ENCODE measurements at places on chromosomes 2 and 18.

- DNase-seq = no peak
Measured at GRCh38 chr18:45248240-45248903, 366.9 kb upstream of the SLC14A2 start.

- no peak for DNase-seq
Measured at GRCh38 chr2:30358351-30358750, 88.7 kb upstream of the LCLAT1 start.

DNA sequence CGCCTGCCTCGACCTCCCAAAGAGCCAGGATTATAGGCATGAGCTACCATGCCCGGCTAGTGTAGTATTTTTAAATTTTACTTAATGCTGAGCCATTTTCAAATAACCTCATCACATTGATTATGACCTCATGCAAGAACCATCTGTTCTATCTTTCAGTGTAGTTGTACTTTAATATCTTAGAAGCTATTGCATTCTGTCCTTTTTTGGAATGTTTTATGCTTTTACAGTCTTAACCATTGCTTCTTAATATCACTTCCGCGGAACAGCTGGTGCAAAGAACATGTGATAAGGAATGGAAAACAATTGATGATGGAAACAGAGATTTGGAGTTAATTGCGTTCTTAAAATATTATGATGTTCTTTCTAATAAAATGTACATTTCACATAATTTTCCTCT is 2.7 kb downstream of the GEN1 start:
- DNase-seq = no peak

- DNase-seq = no peak
Measured at GRCh38 chr2:241036964-241037421, 38.6 kb downstream of the SNED1 start.

GRCh38 chr2:196967116-196967515 is 40.6 kb upstream of the PGAP1 start:
- no peak for DNase-seq

GRCh38 chr18:27954226-27954625 is 222.7 kb downstream of the CDH2 start:
- no peak for DNase-seq

GRCh38 chr2:200483729-200484198 is 26.1 kb downstream of the KCTD18 start:
- peak; percentile 73 for DNase-seq

GRCh38 chr2:232668805-232669444 is 28.2 kb upstream of the GIGYF2 start:
- DNase-seq = no peak

DNA sequence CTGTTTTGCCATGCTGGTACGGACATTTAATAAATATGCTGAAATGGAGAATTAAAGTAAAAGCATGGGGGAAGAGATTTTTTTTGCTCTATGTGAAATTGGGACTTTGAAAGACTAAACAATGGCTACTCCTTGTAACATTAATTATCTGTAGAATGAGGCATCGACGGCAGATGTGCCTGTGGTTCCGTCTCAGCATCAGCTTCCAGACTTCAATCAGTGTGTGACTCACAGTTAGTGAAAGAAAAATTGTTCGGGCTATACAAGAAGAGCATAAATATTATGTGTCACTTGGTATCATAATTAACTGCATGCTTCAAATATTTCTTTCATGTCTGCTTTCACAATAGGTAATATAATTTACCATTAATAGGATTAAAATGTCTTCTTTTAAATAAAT is 117.0 kb upstream of the SMIM21 start:
- no peak for DNase-seq

DNA sequence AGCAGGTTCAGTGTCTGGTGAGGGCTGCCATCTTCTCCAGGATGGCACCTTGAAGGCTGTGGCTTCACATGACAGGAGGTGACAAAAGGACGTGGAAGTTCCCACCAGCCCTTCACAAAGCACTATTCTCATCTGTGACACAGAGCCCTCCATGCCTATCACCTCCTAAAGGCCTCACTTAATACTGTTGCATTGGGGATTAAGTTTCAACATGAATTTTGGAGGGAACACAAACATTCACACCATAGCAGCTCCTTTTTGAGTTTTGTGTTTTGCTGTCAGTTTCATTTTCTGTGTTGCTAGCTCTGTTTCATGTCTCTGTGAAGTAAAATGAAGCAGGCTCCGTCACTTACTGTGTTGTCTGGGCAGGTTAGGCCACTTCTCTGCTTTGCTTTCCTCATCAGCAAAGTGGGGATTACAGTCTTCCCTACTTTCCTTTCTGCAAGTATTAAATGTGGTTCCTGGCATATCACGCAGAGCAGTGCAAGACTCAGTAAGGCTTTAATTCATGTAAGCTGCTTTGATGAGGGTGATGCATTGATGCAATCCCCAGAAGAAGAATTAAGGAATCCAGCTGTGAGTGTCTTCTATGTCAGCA is 31.6 kb downstream of the LIMS1 start:
- no peak for DNase-seq

DNA sequence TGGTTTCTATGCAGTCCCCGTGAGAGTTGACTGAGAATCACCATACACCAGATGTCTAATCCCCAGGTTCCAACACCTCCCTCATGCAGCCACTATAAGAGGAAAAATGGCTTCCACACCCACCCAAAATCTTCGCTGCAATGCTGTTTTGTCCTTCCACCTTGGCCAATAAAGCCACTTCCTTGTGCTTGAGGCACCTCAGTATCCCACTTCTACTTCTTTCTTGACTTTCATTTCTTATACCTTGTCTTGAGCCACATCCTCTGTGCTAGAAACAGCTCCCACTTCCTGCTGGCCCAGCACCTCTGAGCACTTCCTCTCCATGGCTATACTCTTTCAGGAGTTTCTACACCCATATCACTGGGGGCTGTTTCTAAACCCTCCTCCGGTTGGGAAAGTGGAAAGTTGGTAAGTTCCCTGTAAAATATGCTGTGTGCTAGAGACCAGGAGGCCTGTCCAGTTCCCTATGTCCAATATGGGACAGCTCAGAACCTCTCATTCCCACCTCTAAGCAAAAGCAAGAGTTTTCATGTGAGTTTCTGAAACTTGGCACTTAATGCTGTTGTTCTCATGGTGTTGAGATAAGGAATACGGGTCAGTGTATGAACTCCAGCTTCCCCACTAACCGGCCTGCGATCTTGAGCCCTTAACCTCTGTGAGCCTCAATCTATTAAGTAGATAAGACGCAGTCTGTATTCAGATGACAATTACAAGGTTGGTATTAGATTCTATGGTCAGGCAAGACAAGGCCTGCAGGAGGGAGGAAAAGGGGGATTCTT is 209.1 kb upstream of the ID2 start:
- DNase-seq = no peak

DNA sequence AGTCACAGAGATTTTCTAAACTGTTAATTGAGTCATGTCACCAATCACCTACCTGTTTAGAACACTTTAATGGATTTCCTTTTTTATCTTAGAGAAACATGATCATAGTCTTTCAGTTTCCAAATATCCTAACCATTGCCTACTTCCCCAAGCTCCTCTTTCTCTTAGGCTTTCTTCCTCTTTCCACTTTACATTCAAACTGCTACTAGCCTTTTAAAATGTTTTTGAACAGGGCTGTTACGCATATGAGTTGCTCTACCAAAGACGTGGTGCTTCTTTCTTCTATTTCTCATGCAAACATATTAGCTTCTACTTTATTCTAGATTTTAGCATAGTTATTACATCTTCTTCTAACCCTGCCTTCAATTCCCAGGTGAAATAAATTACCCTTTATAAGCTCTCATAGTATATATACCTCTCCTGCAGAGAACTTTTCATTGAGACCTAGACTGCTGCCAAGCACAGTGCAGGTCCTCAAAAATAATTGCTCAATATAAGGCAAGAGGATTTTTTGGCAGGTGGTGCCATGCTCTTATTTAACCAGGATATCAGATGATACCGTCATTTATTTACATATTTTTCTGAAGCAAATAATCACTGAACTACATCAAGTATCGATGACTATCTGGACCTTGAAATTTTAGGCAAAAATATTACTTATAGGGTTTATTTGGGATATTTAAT is 937.1 kb downstream of the TSN start:
- no peak for DNase-seq

GRCh38 chr2:85741211-85741832 is 12.5 kb upstream of the ATOH8 start:
- no peak for DNase-seq

DNA sequence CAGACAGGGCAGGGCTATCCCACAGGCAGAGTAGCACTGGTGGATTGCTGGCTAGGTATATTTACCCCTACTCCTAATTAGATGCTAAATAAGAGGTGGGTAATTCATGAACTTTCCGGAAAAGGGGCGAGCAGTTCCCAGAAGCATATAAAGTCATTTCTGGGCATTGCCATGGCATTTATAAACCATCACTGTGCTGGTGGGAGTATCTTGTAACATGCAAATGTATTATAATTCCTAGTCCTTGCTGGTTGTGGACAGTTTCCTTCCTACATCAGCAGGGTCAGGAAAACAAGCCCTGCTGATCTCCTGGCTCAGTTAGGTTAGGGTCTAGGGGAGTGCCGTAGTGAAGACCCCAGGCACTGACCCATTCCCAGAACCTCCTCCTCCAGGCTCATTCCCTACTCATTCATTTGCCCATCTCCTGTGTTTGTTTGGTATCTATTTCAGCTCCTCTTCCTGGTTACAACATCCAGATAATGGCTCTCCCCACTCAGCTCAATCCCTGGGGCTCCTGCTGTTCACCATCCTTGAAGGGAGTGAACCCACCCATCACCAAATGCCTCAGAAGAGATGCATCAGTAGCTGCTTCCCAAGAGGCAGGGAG is 282.7 kb downstream of the SRBD1 start:
- DNase-seq = no peak

- no peak for DNase-seq
Measured at GRCh38 chr2:26892922-26893524, 45.1 kb downstream of the DPYSL5 start.

DNA sequence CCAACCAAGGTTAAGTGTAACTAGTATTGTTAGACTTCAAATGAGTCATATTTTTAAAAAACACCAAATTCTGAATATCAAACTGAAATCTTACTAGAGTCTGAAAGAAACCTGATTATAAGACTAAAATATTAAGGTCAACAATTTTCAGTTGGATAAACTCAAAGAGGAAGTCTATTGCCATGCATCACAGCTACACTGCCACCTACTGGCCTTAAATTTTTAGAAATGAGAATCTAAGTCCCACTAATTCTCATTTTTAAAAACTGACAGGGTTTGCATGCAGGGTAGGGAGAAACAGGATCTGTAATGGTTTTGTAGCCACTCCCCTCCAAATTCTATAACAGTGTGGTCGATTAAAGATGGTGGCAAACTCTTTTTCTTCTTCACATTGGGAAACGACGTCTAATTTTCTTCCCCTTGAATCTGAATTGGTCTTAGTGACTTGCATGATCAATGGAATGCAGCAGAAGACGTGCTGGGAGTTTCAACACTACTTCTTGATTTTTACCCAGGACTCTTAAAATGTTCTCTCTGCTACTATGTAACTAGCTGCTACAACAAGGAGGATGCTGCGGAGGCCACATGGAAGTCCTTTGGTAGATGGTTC is 176.1 kb upstream of the SESTD1 start:
- DNase-seq = peak; percentile 17

DNA sequence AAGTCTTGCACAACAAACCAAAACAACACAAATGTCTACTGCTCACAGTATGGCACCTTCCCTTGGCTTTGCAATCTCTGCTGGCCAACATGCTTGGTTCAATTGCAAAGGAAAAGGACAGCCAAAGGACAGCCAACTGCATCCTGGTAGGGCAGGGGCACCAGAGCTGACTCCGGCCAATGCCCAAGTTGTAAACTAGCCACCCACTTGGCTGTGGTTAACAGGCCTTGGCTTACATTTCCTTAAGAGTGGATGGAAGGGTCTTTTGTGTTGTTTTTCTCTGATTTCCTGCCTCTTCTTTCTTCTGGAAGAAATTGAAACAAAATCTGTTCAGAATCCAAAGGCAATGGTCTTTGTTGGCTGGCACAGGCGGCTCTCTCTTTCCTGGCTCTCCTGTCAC is 119.1 kb upstream of the TRIB2 start:
- no peak for DNase-seq

GRCh38 chr18:9771261-9771976 is 63.3 kb downstream of the RAB31 start:
- peak; percentile 89 for DNase-seq

DNA sequence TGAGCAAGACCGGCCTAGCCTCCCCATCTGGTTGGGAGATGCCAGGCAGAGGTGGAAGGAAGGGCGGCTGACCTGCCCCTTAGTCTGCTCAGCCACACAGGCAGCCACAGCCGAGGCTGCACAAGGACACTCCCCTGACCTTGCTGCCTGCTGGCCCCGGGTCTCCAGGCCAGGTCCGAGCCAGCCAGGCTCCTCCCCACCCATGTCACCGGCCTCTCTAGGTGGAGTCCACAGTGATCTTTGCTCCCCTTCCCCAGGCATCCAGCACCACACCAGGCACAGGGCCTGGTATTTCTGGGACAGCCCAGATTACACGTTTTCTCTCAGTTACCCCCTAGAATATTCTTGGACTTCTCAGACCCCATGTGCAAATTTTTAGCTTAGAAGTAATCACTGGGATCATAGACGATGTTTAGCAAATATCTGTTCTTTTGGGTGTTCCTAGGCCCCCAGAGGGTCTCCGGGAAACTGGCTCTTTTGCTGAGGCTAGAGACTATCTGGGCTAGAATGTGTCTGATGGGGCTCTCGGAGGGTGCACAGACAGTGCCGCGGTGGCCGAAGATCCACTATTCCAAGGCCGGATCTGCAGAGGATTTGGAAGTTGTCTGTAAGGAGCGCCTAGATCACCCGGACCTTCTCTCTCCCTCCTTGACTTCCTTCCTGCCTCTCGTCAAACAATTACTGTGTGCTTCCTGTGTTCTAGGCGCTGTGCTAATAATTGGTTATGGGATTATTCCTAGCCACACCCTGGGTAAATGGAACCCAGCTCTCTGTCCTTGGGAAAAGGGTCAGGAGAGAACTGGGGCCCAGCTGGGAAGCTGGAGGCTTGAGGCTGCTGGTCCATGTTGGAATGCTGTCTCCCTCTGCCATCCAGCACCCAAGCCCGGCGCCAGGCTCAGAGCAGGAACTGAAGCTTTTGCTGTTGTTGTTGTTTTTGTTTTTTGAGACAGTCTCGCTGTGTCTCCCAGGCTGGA is 46.9 kb downstream of the ODC1 start:
- peak; percentile 79 for DNase-seq

GRCh38 chr2:148643421-148643820 is 1.1 kb upstream of the EPC2 start:
- no peak for DNase-seq

GRCh38 chr2:45435316-45435715 is 175.8 kb downstream of the SRBD1 start:
- DNase-seq = no peak

Data from HuH-7 (cell line).